ENCODE measurements at places on chromosomes 5 and 9.

GRCh38 chr5:116699332-116699731, 124.7 kb upstream of the SEMA6A start:
- DNase-seq, result no peak

DNA sequence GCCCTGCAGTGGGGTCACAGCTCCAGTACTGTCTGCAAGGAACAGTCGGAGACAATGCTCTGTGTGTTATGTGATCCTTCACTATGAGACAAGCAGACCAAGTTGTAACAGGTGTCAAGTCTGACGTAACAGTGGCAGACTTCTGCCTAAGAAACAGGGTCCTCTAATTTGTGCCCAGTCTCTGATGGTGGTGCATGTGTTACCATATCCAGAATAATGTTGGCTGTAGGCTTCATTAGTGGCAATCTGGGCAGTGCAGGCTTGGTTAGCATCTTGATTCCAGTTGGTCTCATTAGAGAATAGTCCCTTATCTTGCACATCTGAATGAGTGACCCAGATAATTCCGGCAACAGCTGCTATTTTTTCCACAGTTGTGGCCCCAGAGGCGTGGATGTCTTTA, 33.8 kb downstream of the ZNF131 start:
- DNase-seq, result no peak

- no peak for DNase-seq
These were observed 25.2 kb upstream of the FRMD3 start for GRCh38 chr9:83563360-83563759.

DNA sequence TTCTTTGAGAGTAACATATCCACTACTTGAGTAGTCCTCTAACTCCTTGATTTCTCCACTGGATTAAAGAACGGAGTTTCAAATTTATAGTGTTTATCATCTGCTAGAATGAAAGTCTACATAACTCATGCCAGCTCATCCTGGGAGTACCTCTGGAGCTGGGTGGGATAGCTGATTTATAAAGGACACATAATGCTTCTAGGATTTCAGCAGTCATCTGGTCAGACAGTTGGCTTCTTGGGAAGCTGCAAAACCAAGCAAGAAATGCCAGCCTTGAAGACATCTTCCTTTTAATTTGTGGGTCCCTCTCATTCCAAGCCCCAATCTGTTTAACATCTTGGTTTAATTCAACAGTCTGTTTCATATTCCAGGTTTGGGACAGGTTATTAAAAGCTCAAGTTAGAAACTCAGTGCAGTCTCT, 3.2 kb downstream of the GALNT10 start:
- no peak for DNase-seq

DNA sequence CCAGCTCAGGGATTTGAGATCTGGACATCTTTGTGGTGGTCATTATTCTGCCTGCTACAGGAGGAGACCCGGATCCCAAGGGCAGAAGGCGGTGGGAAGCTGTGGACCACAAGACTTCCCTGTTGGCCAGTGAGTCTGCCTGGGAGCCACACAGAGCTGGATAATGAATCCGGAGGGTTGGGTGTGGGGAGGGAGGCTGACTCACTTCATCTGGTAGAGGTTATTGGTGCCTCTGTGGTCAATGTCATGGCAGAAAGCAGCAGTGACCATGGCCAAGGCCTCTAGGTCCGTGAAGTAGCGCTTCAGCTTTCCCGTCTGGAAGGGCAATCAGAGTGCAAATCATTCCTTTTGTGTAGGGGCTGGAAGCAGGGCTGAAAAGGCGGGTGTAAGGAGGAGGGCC, 58.5 kb downstream of the PDE6A start:
- no peak for DNase-seq

GRCh38 chr5:174571662-174572397, 152.6 kb upstream of the MSX2 start:
- DNase-seq, result peak; percentile 96

All from mesenchymal stem cell (in vitro differentiated cells and primary cell).